ENCODE measurements at places on chromosomes 2 and 18. TPM values are rescaled to one million over a fixed set of nuclear protein-coding genes. Genes with fewer than 3 reads are reported as not detected.

GRCh38 chr2:63044362-63045327 is 6.0 kb upstream of the OTX1 start:
- H3K4me1 ChIP-seq: peaks cover 24% of the 10 kb centered on the region
- no peak overlapping the region for H3K27ac ChIP-seq
- DNase-seq: no peak
- H3K27me3 ChIP-seq: peaks cover 49% of the 10 kb centered on the region
- H3K4me3 ChIP-seq: no peak overlapping the region

DNA sequence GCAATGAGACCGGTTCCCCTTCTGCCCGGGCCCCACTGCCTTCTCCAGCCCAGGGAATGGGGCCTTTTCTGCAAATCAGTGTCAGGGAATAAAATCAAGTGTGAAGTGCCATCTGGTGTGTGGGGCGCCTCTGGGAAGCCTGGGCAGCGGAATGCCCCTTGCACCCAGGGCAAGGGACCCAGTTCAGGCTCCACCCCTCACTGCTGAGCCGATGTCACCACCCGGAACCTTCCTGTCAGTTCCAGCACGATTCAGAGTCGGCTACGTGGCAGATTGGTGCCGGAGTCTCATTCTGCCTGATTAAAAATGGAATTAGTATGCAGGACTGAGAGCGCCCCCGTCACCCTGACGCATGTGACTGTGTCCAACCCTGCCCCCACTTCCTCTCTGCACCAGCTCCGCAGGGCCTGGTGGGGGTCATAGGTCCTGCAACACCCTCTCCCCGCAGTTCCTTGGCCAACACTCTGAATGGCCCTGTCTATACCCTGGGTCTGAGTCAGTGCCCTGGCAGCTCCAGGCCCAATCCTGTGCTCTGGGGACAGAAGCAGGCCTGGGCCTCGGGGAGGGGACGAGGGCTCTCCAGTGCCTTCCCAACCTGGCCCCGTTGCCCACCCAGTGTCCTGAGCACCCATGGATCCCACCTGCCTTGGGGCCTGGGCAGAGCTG is 8.2 kb upstream of the ALPI start:
- peaks cover 9% of the 10 kb centered on the region for H3K27me3 ChIP-seq
- H3K36me3 ChIP-seq: no peaks in the 10 kb centered on the region
- DNase-seq: no peak
- H3K4me1 ChIP-seq: no peaks in the 10 kb centered on the region
- H3K4me3 ChIP-seq: no peak overlapping the region
- no peak overlapping the region for H3K27ac ChIP-seq

DNA sequence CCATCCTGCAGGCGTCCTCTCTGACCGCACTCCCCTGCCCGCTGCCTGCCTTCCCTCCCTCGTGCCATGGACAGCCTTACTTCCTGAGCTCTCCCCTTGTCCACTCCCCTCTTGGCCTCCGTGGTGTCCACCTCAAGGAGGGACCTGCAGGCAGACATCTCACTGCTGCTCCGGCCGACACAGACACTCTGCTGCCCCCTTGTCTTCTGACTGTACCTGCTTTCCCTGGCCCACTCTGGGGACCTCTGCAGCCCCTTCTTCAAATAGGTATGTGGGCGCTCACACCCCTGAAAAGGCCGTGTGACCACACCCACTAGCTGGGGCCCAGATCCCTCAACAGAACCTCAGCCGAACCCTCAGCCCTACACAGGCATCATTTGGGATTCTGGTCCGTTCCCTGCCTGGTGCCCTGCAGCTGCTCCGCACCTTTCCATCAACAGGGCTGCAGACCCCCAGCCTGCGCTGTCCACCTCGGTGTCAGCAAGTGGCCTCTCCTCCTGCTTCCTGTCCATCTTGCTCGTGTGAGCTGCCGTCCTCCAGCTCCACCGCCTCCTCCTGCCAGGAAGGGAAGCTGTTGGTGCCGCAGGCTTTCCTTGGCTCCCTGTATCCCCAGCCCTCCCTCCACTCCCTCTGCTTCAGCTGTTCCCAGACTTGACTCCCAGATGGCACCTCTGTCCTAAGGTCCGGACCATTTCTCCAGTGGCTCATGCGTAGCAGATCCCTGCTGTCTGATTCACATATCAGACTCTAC is 94.1 kb downstream of the KLHL29 start:
- DNase-seq: no peak
- no peak overlapping the region for H3K27ac ChIP-seq
- H3K36me3 ChIP-seq: no peaks in the 10 kb centered on the region
- H3K4me3 ChIP-seq: no peak overlapping the region
- no peaks in the 10 kb centered on the region for H3K27me3 ChIP-seq

DNA sequence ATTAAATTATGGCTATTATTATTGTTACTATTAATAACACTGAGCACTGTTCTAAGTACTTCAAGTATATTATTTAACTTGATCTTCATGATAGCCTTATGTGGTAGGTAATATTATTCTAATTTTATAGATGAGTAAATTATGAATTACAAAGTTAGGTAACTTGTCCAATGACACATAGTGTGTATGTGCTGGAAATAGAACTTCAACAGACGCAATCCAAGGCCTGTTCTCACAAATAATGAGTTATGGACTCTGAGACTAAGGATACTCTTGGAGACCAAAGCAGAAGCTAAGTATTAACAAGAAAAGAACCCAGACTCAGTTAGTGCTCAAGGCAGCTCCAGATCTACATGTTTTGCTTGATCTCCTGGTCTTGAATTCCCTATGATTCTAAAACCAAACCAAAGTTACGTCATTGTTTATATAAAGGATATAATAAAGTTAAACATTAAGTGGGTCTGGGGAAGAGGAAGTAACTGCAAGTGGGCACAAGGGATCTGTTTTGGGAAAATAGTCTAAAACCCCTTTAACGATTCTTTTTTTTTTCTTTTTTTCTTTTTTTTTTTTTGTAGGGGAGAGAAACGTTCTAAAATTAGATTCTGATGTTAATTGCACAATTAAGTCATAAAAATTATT is 211.3 kb downstream of the ERBB4 start:
- no peak for DNase-seq
- no peak overlapping the region for H3K27ac ChIP-seq
- peaks cover 6% of the 10 kb centered on the region for H3K4me1 ChIP-seq
- no peak overlapping the region for H3K4me3 ChIP-seq

GRCh38 chr18:75533950-75534349 is 106.4 kb upstream of the SMIM21 start:
- DNase-seq: no peak
- no peaks in the 10 kb centered on the region for H3K36me3 ChIP-seq
- H3K27me3 ChIP-seq: no peaks in the 10 kb centered on the region
- no peak overlapping the region for H3K27ac ChIP-seq
- H3K4me1 ChIP-seq: peaks cover 11% of the 10 kb centered on the region

DNA sequence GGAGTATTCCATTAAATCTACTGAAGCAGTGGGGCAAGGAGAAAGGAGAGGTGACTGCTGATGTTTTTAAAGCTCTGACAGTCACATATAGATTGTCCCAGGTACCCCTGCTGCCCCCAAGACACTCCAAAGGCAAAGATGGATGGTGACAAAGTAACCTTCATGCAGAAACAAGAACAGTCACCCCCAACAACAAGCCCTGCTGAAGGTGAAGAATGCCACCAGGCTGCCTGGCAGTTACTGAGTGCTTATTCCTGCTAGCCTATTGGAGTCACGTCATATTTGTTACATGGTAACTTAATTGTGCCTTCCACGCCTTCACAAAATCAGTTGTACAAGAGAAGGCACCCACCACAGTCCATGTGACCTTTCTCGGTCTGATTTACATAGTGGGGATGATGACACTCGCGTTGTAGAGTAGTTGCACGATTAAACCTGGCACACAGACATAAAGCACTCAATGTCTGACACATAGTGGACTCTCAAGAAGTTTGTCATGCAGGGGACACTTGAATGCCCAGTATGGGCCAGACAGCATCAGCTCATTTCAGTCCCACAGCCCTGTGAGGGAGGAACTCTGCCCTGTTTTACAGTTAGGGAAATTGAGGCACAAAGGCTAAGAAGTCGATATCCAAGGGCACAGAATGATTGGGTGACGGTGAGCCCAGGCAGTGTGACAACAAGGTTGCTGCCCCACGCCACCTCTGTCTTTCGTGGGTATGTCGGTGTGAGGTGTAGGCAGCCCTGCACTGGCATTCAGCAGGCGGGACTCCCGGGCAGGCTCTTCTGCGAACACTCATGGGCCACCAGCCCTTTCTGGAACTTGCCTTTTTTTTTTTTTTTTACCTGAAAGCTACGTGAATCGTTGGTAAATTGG is 62.7 kb downstream of the ZCCHC2 start:
- H3K4me1 ChIP-seq: peaks cover 13% of the 10 kb centered on the region

DNA sequence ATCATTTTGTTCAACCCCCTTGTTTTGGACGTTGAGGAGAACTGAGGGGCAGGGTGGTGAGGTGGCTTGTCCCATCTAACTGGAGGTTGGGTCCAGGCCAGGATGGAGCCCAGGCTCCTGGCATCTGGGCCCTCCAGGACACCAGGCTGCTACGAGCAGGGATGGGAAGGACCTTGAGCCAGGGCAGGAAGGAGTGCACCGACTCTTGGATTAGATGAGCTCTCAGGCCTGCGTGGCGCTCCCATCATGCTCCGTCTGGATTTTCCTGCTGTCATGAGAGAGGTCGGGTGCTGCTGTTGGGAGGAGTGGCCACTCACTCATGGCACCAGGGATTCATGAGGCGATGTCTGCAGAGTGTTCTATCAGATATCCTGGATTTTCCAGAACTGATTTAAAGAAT is 18.3 kb upstream of the ALLC start:
- H3K27ac ChIP-seq: no peak overlapping the region
- H3K36me3 ChIP-seq: no peaks in the 10 kb centered on the region
- peaks cover 24% of the 10 kb centered on the region for H3K27me3 ChIP-seq
- H3K4me3 ChIP-seq: no peak overlapping the region
- peak; percentile 52 for DNase-seq

GRCh38 chr18:55997151-55997561 is 409.2 kb upstream of the TCF4 start:
- peaks cover 38% of the 10 kb centered on the region for H3K4me1 ChIP-seq
- H3K27ac ChIP-seq: no peak overlapping the region
- peak overlapping the region; percentile 15 for H3K4me3 ChIP-seq
- no peaks in the 10 kb centered on the region for H3K27me3 ChIP-seq
- H3K36me3 ChIP-seq: no peaks in the 10 kb centered on the region

DNA sequence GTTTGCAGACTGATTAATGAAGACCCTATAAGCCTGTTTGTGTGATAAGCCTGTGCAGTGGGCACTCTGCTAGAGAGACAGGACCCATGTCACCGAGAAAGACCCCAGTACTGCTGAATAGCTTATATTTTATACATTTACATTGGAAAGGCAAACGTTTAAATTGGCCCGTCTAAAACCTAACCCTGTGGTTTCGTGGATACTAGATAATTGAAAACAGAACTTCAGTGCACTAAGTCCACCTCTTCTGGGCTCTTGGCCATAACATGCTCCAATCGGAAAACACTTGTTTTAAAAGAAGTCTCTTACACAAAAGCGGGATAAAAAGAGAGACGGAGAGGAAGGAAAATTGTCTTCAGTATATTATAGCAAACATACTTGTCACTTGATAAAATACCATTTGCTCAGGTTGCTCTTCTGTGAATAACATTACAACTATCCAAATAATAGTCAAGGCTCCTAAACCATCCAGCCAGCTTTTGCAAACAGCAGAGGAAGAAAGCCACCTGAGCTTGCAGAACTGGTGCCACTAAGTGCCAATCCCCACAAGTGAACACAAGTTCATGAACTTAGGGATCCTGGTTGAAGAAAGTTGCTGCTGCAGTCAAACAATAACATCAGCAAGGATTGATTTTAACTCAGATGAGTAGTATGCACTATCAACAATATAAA is 218.4 kb upstream of the FN1 start:
- peaks cover 3% of the 10 kb centered on the region for H3K36me3 ChIP-seq
- peak overlapping the region; percentile 73 for H3K27ac ChIP-seq
- DNase-seq: no peak
- no peaks in the 10 kb centered on the region for H3K27me3 ChIP-seq
- no peak overlapping the region for H3K4me3 ChIP-seq
- peaks cover 90% of the 10 kb centered on the region for H3K4me1 ChIP-seq

DNA sequence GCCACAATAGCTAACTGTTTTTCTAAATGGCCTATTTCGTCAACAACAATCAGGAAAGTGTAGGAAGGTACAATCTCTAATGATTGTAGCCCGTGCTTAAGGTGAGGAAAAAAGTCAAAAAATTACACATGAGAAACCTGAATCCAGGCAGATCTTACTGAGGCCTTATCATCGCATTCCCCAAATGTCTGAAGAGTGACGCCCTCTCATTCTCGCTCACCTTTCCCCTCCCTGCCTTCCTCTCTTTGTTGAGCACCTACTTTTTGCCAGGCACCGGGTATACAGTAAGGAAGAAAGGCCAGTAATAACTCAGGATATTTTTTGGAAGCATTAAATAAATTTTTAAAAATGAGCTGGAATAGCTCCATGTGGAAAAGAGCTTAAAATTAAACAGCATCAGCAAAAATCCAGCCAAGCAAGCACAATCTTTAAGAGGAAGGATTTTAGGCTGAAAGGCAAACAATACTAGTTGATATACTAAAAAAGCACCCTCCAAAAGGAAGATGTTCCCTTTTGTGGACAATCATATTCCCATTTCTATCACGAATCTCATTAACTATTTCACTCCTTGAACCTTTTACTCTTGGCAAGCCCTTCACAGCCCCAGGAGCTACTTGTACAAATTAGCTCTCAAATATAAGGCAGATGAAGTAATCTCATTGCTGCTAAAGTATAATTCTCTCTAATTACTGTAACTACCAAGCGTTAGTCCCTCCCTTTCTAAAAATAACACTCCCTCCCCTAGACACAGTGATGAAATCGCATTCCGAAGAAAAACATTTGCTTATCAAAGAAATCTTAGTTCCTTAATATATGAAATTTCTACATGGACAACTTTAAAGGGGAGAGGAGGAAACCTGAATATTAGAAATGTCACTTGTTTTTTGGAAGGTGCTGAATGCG is 40.0 kb downstream of the STAT1 start:
- no peak for DNase-seq
- H3K4me3 ChIP-seq: no peak overlapping the region
- no peaks in the 10 kb centered on the region for H3K27me3 ChIP-seq
- H3K27ac ChIP-seq: peak overlapping the region; percentile 49
- H3K36me3 ChIP-seq: peaks cover 74% of the 10 kb centered on the region
- H3K4me1 ChIP-seq: peaks cover 6% of the 10 kb centered on the region

DNA sequence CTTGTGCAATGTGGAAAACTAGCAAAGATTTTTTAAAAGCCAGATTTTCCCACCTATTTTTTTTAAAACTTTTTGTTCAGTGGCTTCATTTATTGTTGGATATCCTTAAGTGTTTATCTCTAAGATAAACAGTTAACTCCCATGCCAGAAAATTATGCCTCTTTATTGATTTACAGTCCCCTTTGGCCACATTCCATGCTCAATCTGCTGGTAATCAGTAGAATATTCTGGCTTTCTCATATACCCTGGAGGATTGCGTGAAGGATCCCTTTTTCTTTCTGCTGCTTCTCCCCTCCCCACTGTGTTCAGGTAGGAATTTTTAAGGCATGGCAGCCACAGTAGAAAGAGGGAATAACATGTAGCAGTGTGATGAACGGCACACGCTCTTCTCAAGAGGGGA is 2.6 kb downstream of the GRHL1 start:
- H3K4me3 ChIP-seq: no peak overlapping the region
- peaks cover 25% of the 10 kb centered on the region for H3K27me3 ChIP-seq
- H3K27ac ChIP-seq: no peak overlapping the region
- no peak for DNase-seq

- no peak overlapping the region for H3K4me3 ChIP-seq
- H3K27ac ChIP-seq: no peak overlapping the region
- H3K4me1 ChIP-seq: peaks cover 12% of the 10 kb centered on the region
- H3K27me3 ChIP-seq: no peaks in the 10 kb centered on the region
- no peak for DNase-seq
Observed at GRCh38 chr18:56393870-56394269, 244.5 kb downstream of the TXNL1 start.

The MTCL1 gene
- total RNA-seq: 43.9 TPM

The TMEM127 gene
- 52.5 TPM for total RNA-seq

The ZNF396 gene
- 1.4 TPM for total RNA-seq

The ITGA4 gene
- 23.0 TPM for total RNA-seq

The KCNG3 gene
- total RNA-seq: 0.05 TPM
